Astrocyte of the cerebellum (primary cell): ENCODE measurements at places on chromosomes 5 and 9.

- peak; percentile 66 for DNase-seq
These were observed 3.8 kb downstream of the SOX30 start for GRCh38 chr5:157648275-157648990.

GRCh38 chr9:131050831-131051230 is 41.9 kb downstream of the LAMC3 start:
- DNase-seq = no peak

DNA sequence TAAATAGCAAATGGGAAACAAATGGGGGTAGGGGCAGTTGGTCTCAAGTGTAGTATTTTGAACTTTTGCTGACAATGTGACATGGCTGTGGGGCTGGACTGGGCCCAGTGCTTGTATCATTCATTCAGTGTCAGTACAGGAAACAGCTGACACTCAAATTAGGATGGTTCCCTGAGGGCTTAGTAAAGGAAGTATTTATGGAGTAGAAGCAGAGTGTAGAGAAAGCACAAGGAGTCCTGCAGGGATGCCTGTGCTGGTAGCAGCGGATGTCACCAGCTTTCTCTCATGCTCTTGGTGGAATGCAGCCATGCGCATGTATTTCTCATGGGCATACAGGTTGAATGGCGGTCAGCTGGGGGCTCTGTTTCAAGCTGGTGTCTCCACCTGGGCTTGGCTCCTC is 72.9 kb upstream of the SLC44A1 start:
- no peak for DNase-seq

DNA sequence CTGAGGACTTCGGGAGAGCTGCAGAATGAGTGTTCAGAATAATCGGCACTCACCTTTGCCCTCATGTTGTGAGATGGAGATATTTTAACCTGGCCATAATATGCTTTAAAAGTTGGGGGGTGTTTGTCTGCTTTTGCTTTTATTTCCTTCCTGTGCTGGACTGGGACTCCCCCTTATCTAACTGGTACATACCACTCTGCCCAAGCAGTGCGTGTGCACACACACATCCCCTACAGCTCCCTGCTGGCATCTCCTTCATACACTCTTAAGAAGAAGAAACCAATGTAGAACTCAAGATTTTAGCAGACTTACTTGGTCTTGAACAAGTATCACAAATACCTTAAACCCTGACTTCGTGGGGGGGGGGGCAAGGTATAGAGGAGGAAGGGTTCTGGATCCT is 146.2 kb upstream of the DMRT1 start:
- no peak for DNase-seq

- DNase-seq = no peak
These were observed 4.4 kb upstream of the N4BP3 start for GRCh38 chr5:178108966-178109365.
